ENCODE measurements at places on chromosomes 12 and 14.
A peak's percentile ranks its signal among the peaks of the same experiment; 100 is the strongest.

DNA sequence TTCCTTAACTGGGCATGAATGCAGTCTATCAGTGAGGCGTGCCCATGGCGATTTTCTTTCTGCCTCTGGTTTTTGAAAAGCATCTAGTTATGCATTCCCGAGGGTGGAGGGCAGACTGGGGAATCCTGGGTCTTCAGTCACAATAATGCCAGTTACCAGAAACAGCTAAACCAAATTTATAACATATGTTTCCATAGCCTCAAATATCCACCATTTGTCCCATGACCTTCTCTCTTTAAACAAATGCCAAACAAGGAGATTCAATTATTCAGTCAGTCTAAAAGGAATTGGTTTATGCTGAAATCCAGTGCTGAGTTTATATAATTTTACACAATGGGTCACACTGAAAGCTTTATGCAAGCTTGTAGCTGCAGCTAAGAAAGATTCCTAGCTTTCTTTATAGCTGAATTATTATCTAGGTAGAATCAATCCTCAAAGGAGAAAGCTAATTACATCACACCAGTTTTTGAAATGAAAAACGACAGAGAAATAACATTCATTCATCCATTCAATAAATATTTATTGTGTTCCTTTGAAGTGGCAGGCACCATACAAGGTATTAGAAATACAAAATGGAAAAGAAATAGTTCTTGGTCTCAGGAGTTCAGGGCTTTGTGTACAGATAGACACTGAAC lies 131.3 kb upstream of the RAP1B start:
- DNase-seq = no peak

DNA sequence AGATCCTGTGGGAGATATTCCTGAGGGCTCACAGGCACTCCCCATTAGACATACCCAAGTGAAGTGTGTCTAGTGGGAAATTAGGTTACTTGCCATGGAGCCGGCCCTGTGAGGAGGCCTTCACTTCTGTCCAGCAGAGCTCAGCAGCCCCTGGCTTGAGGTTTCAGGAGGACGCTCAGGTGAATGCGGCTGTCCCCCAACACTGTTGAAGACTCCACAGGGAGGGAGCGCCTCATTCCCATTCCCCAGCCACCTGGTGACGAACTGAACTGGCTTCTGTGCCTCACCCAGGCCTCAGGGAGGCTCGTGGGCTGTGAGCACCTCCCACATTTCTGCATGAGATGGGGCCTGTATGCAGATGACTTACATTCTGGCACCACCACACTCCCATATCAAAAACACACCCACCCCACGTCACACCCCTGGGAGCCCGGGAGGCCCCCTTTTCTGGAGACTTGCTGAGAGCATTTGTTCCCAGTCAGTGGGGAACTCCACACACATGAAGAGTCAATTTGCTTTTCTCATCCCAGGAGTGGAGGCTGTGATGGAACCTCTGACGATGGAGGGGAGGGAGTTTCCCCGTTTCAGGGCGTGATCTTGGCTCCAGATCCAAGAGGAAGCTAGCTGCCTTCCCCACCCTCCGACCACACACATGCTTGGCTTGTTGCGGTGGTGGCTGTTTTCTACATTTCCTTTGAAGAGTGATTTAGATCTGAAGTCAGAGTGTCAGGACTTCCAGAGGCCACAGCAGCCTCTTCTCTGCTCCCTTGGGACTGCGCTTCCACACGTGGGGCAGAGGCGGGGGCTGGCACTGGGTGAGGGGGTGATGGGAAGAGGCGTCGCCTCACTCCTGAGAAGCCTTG lies 120.7 kb downstream of the ADGRD1 start:
- no peak for DNase-seq

- peak; percentile 44 for DNase-seq
Observed at GRCh38 chr12:8493084-8493483, 20.2 kb upstream of the CLEC4D start.

GRCh38 chr14:89514601-89515000 lies 97.6 kb upstream of the FOXN3 start:
- no peak for DNase-seq

DNA sequence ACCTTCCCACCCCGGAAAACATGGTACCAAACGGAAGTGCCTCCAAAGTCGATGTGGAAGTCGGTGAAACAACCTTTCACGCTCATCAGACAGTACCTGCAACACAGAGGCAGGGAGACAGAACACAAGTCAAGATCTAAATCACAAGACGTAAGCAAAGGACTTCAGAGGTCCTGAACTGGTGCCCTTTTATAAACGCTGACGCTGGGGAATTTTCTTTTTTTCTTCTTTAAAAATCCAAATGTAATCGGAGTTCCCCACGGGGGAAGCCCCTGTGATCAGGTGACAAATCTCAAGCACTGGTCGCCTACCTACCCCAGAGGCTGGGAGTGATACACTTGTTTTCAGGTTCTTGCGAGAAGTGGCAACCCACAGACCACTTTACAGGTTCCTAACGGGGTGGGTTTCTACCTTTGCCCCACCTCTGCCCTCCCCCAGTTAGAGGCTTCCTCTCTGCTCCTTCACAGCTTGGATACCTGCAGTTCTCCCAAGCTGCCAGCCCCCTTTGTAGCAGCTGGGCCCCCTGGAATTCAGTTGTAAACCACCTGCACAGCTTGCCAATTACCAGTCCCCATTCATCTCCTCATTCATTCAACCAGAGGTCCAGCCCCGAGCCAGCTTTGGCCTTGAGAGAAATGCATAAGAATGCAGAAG lies 46.2 kb downstream of the KDM2B start:
- peak; percentile 75 for DNase-seq

GRCh38 chr14:103140316-103141109 lies 17.3 kb downstream of the TNFAIP2 start:
- DNase-seq = no peak

DNA sequence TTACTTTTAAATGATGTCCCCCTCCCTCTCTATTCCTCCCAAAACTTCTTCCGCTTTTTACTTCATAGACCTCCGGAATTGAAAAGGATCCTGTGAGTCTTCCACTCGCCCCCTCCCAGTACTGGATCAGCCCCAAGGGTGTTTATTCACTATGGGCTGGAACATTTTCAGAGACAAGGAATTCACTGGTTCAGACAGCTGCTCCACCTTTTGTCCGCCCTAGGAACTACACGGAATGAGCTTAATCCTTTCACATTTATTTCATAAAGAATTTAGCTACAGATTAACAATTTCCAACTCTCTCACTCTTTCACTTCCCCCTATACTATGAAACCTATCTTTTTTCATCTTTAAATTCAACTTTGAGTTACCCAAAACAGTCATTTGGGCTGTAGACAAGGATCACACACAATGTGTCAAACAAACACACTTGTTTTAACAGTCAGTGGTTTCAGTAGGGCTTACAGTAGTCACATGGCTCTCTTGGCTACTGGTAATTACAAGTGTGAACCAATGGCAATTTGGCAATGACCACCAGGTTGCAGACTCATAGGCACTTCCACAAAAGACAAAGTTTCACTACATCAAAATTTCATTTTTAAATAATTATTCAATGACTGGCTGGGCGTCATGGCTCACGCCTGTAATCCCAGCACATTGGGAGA lies 20.6 kb downstream of the CNIH1 start:
- DNase-seq = no peak

GRCh38 chr12:77166696-77167095 lies 101.3 kb upstream of the E2F7 start:
- no peak for DNase-seq

GRCh38 chr12:13126494-13126893 lies 23.0 kb upstream of the GSG1 start:
- no peak for DNase-seq

DNA sequence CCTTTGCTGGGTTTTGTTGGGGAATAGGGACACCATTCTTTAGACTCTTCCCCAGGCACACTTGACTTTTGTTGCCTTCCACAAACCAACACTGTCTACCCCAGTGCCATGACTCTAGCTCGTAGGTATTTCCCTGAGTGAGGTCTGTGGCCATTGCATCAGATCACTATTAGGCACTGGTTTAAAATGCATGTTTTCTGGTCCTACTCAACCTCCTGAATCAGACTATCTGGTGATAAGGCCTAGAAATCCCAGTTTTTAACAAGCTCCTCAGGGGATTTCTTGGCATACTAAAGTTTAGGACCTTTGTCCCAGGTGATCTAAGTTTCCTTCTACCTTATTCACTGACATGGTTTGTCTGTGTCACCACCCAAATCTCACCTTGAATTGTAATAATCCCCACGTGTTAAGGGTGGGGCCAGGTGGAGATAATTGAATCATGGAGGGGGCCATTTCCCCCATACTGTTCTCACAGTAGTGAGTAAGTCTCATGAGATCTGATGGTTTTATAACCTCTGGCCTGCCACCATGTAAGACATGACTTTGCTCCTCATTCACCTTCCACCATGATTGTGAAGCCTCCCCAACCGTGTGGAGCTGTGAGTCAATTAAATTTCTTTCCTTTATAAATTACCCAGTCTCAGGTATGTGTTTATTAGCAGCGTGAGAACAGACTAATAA lies 87.8 kb upstream of the PSMC1 start:
- no peak for DNase-seq

DNA sequence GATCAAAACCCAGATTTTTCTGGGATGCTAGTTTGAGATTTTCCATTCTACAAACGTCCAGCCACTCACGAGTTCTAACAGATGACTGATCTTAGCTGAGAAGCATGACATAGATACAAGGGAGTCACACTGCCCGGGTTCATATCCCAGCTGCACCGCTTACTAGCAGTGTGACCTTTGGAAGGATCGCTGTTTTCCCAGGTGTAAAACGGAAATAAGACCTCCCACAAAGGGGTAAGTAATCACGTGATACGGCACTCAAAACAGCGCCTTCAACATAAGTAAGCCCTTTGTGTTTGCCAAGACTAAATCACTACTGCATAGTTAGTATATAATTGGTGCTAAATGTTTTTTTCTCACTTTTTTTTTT lies 624 bp upstream of the PWP1 start:
- peak; percentile 12 for DNase-seq

GRCh38 chr14:56887216-56887615 lies 76.9 kb upstream of the OTX2 start:
- no peak for DNase-seq

DNA sequence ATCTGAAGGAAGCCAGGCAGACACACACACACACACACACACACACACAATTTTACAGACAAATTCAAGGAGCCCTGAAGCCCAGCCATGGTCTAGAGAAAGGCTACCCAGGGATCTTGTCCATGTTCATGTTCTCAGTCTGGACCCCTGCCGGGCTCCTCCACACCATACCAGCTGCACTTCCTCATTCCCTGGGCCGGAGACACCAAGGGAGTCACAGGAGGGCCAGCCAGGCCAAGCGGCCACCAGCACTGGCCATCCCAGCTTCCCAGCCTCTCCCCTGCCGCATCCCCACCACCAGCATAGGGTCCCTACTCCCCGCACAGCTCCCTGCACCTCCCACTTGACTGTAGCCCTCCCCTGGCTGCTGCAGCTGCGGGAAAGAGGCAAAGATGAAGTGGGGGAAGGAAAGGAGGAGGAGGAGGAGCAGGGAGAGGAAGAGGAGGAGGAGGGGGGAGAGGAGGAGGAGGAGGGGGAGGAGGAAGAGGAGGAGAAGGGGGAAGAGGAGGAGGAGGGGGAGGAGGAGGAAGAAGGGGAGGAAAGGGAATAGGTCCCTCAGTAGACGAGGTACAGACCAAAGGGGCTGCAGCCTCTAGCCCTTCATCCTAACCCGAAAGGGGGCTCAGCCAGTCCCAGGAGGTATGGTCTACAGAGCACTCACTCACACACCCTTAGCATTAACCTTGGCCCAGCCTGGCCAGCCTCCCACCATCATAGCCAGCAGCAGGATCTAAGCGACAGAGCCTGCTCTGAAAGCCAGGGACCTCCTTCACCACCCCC lies 293.2 kb downstream of the DPF3 start:
- no peak for DNase-seq

DNA sequence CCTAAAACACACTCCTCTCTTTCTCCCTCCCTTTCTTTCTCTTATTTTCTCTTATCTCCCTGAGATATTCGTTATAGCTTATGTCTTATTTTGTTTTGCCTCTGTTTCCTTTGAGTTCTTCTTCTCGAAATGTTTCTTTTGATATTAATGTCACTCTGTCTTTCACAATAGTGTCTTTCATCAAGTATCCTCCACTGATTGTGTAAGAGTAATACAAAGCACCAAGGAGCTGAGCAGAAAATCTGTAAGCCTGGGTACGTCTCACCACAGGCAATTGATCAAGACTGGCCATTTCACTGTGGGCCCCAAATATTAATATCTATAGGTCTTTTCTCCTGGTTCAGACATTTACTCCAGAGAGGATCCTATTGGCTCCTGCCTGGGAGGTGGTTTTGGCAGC lies 4.8 kb upstream of the LYZ start:
- DNase-seq = no peak

DNA sequence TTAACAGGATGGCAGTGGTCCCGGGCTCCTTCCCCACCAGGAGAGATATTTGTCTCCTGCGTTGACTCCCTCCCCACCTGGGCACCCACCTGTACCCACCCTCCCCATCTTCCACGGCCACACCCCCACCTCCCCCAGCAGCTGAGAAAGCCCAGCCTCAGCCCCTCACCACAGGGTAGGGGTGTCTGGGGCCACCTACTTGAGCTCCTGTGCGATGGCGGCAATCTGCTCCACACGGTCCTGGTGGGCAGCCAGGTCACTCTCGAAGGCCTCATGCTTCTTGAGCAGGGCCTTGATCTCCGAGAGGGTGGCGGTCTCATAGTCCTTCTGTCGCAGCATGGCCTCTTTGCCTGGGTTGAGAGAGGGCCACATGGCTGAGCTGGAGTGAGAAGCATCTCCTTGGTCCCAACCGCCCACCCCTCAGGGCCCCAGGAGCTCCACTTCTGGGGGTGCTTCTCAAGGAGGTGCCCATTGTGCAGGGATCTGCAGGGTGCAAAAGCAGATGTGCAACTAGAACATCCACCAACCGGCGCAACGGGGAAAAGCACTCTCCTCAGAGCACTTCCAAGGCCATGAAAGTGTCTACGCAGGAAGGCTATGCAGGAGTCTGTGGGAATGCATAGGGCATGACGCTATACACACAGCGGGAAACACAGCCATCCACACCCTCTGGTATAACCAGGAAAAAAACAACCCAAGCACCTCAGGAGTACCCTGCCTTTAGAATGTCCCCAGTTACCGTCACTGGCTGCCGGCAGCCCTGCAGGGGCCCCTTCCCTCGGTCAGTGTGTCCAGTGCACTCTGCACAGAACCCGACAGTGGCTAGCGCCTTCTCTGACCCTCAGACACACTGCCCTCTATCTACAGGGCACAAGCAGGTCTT lies 92.6 kb upstream of the ZFP36L1 start:
- no peak for DNase-seq

GRCh38 chr14:102911541-102911951 lies 10.9 kb upstream of the AMN start:
- no peak for DNase-seq

DNA sequence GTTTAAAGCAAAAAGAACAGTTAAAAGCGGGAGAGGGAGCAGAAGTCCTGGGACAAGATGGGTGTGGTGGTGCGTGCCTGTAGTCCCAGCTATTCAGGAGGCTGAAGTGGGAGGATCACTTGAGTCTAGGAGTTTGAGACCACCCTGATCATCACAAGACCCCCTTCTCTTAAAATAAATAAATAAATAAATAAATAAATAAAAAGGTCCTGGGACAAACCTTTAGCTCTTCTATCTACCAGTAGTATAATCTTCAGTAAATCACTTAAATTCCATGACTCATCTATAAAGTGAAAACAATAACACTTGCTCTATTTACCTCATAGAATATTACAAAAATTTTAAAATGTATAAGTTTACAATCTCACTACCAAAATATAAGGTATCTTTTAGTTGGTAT lies 5.8 kb downstream of the RACGAP1 start:
- no peak for DNase-seq

GRCh38 chr12:26279091-26279490 lies 83.7 kb downstream of the SSPN start:
- no peak for DNase-seq

GRCh38 chr14:90062127-90062794 lies 467 bp downstream of the KCNK13 start:
- DNase-seq = no peak

- peak; percentile 27 for DNase-seq
Observed at GRCh38 chr12:131860472-131861260, 32.5 kb downstream of the MMP17 start.
